ENCODE measurements at places on chromosomes 2 and 18.
A peak's percentile ranks its signal among the peaks of the same experiment; 100 is the strongest.

- no peak for DNase-seq
These were observed 54.4 kb upstream of the ZNF397 start for GRCh38 chr18:35186291-35187034.

GRCh38 chr2:74703373-74703772 lies 49.3 kb downstream of the SEMA4F start:
- no peak for DNase-seq

DNA sequence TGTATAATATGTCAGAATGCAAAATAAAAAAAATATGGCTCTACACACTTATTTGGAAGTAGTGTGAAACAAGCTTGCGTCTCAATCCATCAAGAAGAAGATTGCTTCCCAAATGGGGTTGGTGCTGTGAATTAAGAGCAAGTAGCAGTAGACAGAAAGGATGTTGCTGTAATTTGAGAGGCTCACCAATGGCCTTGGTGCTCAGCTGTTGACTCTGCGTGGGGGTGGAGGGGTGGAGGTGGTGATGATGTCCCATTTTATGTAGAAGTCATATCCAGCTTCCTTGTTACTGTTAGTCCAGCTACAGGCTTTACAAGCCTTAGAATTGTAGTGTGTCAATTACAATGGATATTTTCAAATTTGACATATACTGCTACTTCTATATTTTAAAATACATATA lies 223.4 kb upstream of the RND3 start:
- DNase-seq: no peak

DNA sequence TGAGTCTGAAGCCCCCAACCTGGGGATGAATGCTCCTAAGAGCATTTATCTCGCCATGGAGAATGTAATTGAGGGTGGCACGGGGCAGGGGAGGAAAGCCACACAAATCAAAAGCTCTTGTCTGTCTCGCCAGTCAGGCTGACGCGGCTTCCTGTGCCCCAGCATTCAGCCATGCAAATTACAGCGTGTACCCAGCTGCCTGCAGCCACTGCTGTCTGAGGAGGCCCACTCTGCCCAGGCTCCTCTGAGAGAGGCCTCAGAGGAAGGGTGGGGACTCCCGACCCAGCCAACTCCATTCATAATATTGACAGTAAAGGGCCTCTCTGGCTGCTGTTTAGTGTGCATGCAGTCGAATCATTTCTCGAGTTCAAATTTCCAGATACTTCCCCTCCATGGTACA lies 22.0 kb downstream of the SMAD7 start:
- DNase-seq: peak; percentile 36

- no peak for DNase-seq
These were observed 900.8 kb downstream of the SLC4A3 start for GRCh38 chr2:220528180-220528675.

- no peak for DNase-seq
These were observed 58.8 kb downstream of the DGKD start for GRCh38 chr2:233413046-233413445.

GRCh38 chr2:195447323-195447975 lies 209.6 kb upstream of the SLC39A10 start:
- DNase-seq: no peak

Measured in stimulated activated CD4-positive, alpha-beta T cell treated with anti-CD3 and anti-CD28 coated beads, Interleukin-1b, Interleukin-23, amount 100 ng/mL, for 24 hours (primary cell).